Muscle of leg (tissue), 16 donors: ENCODE measurements at places on chromosomes 2 and 18. TPM values are rescaled to one million over a fixed set of nuclear protein-coding genes. Genes with fewer than 3 reads are reported as not detected.

Gene LDLRAD4
- polyA plus RNA-seq = 14.8 TPM

Gene ADRA2B
- 3.0 TPM for polyA plus RNA-seq

Gene PPP3R1
- polyA plus RNA-seq = 47.0 TPM

Gene MAL
- 3.0 TPM for polyA plus RNA-seq

Gene EFEMP1
- 22.0 TPM for polyA plus RNA-seq

Gene NT5DC4
- not detected for polyA plus RNA-seq

Gene EGR4
- not detected for polyA plus RNA-seq

Gene GPR35
- polyA plus RNA-seq = 2.5 TPM

Gene RESP18
- polyA plus RNA-seq = not detected

Gene GPR45
- polyA plus RNA-seq = not detected

Gene ALLC
- polyA plus RNA-seq = not detected

Gene CKAP2L
- 9.6 TPM for polyA plus RNA-seq

Gene ZNF396
- 0.65 TPM for polyA plus RNA-seq

Gene NTSR2
- not detected for polyA plus RNA-seq

Gene GNAL
- 2.3 TPM for polyA plus RNA-seq

Gene CPO
- 0.26 TPM for polyA plus RNA-seq

DNA sequence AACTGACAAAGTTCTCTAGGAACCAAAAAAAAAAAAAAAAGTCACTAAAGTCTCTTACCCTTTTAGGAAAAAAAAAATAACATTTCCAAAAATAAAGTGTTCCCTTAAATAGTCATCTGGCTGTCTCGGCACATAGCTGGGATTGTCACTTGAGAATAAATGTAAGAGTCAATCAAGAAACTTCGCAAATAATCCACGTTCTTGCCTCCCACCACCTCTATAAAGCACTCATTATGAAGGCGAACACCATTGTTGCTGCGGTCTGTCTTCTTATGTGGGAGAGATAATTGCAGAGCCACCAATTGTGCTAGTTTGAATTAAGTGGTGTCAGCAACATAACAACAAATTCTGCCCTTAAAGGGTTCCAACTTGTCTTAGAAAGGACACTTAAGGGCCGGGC, 163.7 kb downstream of the FBXO15 start:
- DNase-seq = no peak

- no peak for DNase-seq
Observed at GRCh38 chr2:10091182-10091888, 11.1 kb upstream of the CYS1 start.

- DNase-seq = no peak
Observed at GRCh38 chr2:159905926-159906714, 108.1 kb upstream of the CD302 start.

DNA sequence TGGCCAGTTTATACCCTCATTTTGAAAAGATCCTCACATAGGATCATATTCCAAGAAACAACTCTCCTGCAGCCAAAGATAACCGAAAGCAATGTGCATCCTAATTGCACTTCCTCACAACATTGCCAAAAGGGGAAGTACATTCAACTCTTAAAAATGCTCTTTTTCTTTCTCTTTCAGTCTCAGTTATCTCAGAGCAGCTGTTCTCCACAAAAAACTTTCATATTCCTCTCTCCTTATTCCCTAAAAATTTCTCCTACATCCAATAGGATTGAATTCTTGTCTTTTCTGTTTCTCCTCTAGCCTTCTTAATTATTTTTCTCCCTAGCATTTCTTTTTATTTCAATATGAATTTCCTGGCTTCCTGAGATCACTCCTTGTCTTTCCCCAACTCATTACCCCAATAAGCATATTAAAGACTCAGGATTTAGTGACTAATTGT, 7.4 kb upstream of the VRK2 start:
- DNase-seq = peak; percentile 63

DNA sequence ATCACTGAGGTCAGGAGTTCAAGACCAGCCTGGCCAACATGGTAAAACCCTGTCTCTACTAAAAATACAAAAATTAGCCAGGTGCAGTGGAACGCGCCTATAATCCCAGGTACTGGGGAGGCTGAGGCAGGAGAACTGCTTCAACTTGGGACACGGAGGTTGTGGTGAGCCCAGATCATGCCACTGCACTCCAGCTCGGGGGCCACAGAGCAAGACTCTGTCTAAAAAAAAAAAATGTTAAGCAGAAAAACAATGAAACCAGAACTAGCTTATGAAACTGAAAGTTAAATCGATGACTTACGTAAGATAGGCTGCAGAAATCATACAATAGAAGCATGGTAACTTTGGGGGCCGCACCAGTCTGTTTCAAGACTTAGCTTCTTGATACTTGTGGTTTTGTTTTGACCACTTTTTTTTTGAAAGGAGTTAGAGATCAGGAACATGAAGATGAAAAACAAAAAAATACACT, 6.2 kb upstream of the GPR155 start:
- peak; percentile 26 for DNase-seq

- DNase-seq = peak; percentile 96
Observed at GRCh38 chr18:76619621-76620315, 124.7 kb upstream of the ZNF516 start.

DNA sequence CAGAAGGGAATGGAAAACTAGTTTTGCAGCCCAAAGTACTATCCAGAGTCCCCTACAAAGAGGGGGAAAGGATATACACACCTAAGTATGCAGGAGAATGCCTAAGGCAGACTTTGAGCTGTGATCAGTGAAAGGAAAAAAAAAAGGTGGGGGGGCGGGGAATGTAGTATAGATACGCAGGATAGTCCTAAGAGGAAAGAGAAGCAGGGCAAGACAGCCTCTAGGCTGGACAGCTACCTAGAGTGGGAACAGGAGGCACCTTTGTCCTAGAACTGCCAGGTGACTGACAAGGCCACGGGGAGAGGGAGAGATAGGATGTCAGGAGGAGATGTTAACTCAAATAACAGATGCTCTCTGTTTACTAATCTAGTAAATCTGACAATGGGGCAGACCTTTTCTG, 6.0 kb downstream of the REEP1 start:
- no peak for DNase-seq

DNA sequence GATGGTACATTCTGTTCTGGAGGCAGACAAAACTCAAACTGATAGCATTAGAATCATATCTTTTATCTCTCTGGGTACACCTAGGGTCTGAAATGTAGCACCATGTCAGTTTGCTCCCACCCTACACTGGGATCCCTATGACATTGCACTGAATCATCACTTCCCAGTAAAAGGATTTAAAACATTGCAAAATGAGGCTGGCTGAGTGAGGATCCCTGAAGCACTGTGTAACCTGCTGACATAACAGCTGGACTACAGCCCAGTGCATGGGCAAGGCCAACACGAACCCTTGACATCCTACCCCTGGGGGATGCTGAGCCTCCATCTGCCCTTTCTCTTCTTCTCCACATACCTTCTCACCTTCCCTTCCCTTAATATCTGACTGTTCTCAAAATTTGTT, 253.2 kb downstream of the TTC32 start:
- DNase-seq = peak; percentile 46

- peak; percentile 91 for DNase-seq
Observed at GRCh38 chr2:84906900-84907714, 1.7 kb downstream of the TMSB10 start.

DNA sequence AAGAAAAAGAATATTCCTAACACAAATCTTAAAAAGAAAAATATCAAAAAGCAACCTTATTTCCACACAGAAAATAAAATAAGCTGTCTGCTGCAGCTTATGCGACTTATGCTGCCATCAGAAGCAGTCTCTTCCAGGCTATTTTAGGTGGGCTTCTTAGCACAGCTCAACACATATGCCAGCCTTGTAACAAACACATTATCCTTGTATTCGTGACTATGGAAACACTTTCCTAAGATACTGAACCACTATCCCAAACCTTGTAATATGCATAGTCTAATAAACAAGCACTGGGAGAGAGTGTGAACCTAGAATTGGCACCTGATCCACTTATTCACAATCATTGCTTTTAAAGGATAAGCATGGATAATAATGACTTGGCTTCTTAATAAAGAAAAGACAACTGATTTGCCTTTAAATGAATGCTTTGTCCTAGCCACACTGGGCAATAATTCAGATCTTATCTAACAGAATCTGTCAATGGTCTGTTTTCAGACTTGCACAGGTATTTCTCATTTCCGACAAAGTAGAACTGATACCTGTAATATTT, 40.0 kb upstream of the RNU4ATAC start:
- DNase-seq = no peak

DNA sequence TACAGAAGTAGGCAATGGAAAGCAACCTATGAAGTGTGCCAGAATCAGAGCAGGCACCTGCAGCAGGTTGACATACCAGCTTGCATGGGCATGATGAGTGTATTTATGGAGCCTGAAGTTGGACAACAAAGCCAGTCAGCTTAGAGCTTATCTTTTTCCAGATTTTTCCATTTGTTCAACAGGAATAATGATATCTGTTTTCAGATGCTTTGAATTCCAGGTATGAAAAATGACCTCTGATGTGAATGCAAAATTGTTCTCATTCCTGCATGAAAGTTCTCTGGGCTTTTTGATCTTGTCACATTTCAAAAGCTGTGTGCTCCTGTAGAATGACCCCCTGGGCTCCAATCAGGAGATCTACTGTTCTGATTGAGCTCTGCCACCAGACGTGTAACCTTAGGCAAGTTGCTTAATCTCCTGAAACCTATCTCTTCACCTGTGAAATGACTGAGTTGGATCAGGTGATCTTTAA, 38.2 kb upstream of the VIT start:
- DNase-seq = no peak

DNA sequence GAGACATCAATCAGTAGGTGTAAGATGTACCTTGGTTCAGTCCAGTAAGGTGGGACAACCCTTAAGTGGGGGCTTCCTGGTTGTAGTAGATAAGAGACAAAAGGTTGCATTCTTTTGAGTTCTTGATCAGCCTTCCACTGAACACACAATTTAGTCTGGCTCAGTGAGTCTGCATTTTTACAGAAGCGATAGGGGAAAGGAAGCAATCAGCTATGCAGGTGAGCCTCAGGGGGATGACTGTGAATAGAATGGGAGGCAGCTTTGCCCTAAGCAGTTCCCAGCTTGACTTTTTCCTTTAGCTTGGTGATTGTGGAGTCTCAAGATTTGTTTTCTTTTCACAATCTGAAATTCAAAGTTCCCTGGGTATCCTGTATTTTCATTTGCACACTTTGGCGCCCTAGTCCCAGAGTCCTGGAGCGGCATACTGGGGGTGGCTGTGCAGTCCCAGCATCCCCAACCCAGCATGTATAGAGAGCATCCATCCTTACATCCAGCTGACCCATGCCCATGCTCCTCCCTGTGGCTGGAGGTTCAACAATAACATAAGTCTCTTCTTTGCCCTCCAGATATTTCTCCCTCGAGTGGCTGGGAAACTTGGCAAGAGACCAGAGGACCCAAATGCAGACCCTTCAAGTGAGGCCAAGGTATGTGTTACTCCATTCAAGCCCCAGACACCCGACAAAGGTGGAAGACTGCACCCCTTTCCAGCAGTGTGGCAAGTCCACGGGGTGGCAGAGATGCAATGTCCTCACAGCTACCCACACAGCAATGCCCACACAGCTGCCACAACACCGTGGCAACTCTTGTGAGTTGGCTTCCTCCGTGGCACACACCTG, 20.1 kb upstream of the PRLH start:
- DNase-seq = no peak

DNA sequence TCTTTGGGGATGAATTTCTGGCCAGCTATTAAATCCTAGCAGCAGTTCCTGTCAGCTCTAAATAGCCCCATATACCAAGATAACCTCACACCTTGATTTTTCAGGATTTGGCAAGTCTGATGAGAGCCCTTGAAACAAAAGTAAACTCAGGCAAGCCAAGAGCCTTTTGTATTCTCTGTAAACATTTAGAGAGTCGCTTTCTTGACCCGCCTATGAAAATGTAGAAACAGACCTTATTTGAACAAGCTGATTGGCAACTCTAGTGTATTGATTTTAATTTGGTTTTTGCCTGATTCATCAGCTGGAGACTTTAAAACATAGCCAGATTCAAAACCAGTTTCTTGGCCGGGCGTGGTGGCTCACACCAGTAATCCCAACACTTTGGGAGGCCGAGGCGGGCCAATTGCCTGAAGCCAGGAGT, 43.4 kb downstream of the CABLES1 start:
- no peak for DNase-seq

- DNase-seq = no peak
Observed at GRCh38 chr2:196712867-196713266, 73.4 kb downstream of the CCDC150 start.

DNA sequence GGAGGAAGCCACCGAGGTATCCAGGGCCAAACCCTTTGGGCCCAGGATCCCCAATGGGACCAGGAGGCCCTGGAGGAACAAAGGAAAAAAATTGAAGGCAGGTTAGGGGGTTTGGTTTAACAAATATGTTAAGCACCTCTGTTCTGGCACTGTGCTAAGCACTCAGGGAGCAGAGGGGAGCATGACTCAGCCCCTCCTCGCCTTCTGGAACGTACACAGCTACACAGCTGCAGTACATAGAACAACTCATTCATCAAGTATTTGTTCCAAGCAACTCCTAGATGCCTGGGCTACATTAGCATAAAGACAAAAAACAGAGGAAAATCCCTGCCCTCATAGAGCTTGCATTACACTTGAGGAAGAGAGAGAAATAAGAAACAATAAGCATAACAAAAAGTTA, 153.6 kb downstream of the COL4A4 start:
- no peak for DNase-seq

- DNase-seq = no peak
Observed at GRCh38 chr2:62725712-62726055, 20.2 kb downstream of the EHBP1 start.

GRCh38 chr2:219615036-219615435, 12.4 kb upstream of the SLC4A3 start:
- DNase-seq = no peak

- no peak for DNase-seq
Observed at GRCh38 chr2:235692671-235693171, 198.9 kb downstream of the AGAP1 start.
